Lung (tissue), 17 donors: ENCODE measurements at places on chromosomes 13 and 19.
A peak's percentile ranks its signal among the peaks of the same experiment; 100 is the strongest.

- DNase-seq: peak; percentile 81
These were observed 31.2 kb upstream of the ZNF536 start for GRCh38 chr19:30340771-30341561.

DNA sequence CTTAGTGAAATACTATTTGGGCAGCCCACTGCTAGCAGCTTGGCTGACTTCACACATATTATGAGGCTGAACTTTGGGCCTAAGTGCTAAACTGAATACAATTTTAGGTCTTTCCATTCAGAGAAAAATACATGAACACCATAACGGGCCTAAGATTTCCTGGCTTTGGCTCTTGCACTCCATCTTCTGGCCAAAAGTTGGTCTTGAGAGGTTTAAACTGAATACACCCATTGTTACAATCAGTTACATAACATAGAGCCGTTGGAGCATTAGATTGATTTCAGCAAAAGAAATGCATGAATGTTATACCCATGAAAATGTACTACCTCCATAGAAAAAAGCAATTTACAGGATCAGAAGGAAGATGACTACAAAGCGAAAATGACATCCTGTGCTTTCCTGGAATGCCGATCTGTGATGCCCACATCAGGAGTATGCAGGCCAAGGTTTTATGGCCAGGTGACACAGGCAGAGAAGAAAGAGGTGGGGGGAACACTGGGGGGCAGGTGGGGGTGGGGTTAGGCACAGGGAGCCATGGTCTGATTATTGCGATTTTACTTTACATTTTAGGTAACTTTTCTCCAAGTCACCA lies 11.1 kb upstream of the SHISA2 start:
- DNase-seq: peak; percentile 90

DNA sequence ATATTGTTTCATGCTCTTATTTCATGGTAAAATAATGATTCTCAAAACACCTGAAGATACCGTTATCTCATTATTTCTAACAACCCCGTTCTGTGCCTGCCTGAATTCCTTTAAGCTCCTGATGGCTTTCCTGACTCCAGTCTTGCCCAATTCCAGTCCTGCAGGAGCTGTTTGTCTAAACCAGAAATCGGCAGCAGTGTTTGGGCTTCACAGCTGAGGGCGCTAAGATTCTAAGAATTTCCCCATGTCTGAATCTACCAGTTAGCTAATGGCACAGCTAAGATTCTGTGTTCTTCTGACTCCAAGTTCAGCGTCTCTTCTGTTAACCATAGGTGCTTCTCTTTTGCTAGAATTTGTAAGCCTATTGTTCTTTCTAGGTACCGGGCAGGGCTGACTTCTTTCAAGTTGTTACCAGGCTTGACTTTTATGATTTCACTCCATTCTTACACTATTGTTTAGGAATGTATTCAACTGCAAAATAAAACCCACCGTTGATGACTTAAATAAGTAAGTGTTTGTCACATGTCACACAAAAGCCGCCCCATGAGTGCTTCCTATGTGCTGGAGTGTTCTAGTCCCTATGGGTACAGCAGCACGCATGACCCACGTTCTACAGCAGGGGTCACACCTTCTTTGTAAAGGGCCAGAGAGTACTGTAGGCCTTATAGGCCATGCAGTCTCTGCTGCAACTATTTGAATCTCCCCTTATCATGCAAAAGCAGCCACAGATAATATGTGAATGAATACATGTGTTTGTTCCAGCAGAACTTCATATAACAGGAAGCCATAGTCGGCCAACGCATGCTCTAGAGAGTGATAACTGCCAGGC lies 168.3 kb upstream of the RNF113B start:
- no peak for DNase-seq

DNA sequence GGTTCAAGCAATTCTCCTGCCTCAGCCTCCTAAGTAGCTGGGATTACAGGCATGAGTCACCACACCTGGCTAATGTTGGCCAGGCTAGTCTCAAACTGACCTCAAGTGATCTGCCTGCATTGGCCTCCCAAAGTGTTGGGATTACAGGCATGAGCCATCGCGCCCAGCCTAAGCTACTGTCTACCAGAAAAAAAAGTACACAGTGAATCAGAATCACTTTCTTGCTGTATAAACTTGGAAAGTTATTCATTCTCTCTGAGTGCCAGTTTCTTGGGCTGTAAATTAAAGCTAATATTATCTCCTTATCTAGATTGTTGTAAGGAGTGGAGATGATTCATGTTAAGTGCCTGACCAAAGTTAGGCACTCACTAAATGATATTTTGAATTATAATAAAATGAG lies 242.8 kb downstream of the ENOX1 start:
- no peak for DNase-seq

GRCh38 chr19:57682226-57682766 lies 519 bp downstream of the ZNF551 start:
- no peak for DNase-seq

DNA sequence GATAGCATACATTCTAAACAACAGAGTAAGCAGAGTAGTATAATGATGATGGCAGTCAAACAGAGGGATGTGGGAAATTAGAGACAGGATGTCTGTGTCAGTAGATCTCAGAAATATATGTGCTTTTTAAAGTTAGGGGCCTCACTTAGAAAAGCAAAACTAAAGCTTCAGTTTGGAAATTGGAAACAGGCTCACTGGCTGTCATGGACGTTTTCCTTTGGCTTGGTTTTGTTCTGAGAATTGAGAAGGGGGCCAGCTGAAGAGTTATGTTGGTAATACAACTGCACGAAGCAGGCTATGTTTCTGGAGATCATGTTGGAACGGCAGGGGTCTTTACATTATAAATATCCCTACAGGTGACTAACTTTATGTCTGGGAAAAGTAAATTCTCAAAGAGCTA lies 261.3 kb downstream of the LMO7 start:
- no peak for DNase-seq

- DNase-seq: no peak
These were observed 115.8 kb downstream of the NUFIP1 start for GRCh38 chr13:44873461-44873860.

- DNase-seq: no peak
These were observed 7.7 kb upstream of the ONECUT3 start for GRCh38 chr19:1745589-1746031.

GRCh38 chr13:98060282-98060681 lies 82.6 kb upstream of the FARP1 start:
- no peak for DNase-seq

DNA sequence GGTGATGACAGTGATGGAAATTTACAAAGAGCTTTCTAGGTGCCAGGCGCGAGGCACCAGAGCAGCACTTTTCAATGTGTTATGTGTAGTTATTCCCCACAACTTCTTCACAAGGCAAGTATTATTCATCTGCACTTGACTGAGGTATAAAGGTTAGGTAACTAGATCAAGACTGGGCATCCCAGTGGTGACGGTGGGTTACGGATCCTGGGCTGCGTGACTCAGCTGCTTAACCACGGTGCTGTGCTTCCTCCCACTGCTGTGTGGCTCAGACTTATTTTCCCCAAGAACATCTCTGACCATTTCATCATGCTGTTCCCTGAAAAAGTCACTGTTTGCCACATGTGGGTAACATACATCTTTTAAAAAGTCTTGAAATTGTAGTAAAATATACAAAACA lies 19.3 kb downstream of the EDDM13 start:
- DNase-seq: no peak

DNA sequence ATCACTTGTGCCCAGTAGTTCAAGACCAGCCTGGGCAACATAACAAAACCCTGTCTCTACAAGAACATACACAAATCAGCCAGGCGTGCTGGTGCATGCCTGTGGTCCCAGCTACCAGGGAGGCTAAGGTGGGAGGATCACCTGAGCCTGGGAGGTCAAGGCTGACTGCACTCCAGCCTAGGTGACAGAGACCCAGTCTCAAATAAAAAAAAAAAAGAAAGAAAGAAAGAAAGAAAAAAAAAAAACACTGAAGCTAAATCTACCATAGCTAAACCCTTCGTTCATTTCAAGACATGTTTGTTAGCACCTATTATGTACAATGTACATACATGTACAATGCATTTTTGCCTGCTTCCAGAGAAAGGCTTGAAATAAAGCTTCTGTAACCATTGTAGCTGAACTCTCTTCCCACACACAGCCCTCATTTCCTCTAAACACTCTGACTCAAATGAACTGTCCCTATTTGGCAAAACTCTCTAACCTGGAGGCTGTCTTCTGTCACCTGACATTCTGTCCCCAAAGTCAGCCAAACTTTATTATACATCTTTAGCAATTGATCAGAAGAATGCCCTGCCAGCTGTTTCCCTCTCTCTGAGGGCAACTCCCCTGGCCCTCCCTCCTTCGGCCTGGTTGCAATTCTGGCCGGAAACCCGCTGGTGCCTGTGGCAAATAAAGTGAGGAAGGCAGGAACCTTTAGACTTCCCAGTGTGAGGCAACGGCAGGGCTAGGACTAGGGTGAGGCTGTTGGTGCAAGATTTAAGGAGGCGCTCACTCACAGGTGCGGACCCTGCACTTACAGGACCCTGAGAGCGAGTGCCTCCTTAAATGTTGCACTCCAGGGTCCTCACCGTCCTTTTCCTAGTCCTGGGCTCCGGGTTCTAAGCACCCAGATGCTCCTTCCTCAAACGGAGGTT lies 1.8 kb downstream of the ETHE1 start:
- peak; percentile 39 for DNase-seq

GRCh38 chr13:111281751-111282311 lies 38.6 kb upstream of the TEX29 start:
- DNase-seq: no peak

DNA sequence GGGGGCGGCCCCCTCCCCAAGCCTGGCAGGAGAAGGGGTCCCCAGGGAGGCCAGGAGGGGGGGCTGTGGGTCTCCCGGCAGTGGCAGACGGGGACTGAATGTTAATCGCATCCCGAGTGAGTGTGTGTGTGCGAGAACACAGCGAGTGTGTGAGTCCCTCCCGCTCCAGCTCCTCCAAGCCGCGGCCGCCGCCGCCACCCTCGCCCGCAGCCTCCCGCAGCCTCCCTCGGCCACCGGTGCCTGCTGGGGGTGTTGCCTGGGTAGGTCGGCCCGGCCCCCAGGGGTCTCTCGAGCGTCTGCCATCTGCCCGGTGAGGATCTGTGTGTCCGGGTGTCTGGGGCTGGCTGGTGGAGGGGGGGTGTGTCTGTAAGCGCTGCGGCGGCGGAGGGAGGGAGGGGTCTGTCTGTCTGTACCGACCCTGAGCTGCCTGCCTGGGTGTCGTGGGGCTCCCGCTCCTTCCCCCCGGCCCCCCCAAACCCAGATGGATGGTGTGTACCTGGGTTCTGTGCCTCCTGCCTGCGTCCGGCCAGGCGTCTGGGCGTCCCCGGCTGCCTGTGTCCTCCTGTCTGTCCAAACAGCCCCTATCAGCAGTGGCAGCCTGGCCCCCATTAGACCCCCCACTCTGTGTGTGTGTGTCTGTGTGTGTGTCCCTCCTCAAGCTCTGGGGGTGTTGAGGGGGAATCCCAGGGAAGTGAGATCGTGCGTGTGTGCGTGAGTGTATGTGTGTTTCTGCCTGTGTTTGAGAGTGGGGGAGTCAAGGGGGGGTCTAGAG lies at the start of gene GRIN2D:
Gene GRIN2D (plus strand): TSS at position 110 of the 772 bp plus-strand sequence. CDS start 4,725 bp downstream, outside the sequence.
- DNase-seq: peak; percentile 54

GRCh38 chr13:62158520-62158919 lies 742.9 kb upstream of the PCDH20 start:
- no peak for DNase-seq

DNA sequence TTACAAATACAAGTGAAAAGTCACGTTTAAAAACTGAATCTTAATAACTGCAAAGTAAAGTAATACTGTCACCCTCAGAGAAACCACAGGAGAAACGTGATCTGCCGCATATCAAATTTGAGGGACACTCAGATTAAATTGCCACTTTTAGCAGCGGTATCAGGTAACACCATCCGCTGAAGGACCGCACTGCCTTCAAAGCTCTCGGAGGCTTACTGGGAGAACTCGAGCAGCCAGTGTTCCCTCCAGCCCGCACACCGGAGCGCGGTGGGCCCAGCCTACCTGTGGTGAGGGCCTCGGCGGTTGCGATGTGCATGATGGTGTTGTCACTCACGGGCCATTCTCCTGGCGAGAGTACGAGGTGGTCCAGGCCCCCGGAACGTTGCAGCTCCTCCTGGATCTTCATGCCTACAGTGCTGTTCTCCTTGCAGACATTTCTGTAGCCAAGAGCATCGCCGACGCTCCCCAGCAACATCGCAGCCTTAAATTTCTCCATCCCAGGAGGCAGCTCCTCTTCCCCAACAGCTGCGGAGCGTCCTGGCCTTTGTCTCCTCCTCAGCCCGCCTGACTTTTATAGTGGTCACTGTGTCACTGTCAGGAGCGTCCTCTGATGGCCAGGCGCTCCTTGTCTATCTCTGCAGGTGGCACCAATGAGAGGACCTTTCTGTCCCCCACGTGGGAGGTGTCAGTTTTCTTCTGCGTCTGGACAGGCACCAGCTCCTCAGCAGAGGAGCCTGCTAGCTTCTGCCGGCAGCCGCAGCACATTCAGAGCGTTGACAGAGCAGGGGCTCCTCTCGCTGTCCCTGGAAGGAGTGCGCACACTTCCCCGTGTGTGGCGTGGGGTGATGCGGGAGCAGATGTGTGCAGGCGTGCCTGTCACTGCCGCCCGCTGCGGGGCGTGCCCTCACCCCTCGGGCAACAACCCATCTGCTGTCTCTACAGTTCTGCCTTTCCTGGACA lies at the start of gene ADPRHL1:
Gene ADPRHL1 (minus strand): TSS at position 547 of the 960 bp plus-strand sequence. CDS start 51 bp downstream, at position 496.
- no peak for DNase-seq

DNA sequence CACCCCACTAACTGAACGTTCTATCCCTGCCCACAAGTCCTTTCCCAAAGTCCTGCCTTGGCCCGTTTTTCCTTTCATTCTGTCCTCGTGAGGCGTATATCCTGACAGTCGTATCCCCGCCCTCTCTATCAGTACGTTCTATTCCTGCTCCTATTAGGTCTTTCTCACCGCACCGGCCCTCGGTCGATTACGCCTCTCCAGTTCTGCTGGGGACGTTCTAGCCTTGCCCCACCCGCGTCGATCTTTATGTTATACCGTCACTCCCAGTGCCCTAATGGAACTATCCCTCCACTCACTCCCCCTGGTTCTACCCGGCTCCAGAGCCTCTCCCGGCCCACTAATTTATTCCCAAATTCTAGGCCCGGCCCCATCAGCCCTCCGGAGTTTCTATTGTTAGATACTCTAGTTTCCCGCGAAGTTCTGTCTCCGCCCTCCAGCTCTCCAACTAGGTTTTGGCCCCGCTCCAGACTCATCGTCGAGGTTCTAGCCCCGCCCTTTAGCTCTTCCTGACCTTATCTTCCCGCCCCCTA lies 2.0 kb downstream of the PLAUR start:
- peak; percentile 49 for DNase-seq

- DNase-seq: peak; percentile 35
These were observed 20.3 kb upstream of the KPNA3 start for GRCh38 chr13:49812812-49813211.

- no peak for DNase-seq
These were observed 58.8 kb downstream of the SLC10A2 start for GRCh38 chr13:103007427-103007762.

DNA sequence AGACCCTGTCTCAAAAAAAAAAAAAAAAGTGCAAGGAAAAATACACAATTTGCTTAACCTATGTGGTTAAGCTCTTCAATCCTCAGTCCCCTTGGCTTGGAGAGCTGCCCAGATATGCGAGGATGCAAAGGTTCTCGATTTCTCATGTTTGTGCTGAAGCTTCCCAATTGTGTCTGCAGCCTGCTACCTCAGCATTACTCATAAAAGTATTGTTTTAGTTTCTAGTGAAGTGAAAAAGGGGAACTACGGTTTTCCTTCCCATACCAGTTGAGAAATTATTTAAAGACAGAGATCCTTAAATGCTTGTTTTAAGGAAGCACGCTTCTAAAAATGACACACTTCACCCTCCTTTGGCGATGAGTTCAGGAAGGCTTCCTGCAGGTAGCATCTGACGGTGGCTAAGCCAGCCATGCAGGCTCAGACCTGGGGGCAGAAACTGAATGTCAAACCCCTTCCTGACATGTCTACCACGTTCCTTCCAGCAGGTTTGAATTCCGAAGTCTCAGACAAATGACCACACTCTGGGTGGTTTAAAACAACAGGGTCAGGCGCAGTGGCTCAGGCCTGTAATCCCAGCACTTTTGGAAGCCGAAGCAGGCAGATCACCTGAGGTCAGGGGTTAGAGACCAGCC lies 47.9 kb downstream of the RUBCNL start:
- DNase-seq: peak; percentile 28
